Activated CD4-positive, alpha-beta T cell treated with anti-CD3 and anti-CD28 coated beads, Interleukin-2, amount 10 ng/mL, durations not matched to agents 7 days and 5 days (primary cell): ENCODE measurements at places on chromosomes 16 and 17. TPM values are rescaled to one million over a fixed set of nuclear protein-coding genes. Genes with fewer than 3 reads are reported as not detected.

The AATK gene
- total RNA-seq: 0.25 TPM

DNA sequence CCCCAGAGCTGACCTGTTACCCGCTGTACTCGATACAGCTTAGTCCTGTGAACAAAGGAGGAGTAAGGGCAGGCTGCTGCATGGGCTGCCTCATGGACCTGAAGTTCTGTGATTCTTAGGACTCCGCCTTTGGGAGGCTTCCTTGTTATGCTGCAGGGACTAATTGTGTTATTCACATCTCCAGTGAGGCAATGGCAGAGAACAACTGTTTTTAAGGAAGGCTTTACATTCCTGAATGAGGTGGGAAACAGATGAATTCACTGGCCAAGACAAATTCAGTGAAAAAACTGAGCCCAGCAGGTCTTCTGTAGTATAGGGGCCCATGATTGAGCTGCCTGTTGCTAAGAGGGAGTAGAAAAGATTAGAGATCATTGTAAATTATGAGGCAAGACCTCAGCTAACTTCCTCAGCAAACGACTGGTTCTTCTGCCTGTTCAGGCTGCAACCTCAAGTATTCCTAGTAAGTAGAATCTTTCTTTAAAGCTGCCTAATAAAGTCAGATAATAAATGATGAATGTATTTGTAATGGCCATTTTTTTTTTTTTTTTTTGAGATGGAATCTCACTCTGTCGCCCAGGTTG is 26.3 kb downstream of the ADORA2B start:
- peaks cover 16% of the 10 kb centered on the region for H3K4me1 ChIP-seq
- H3K36me3 ChIP-seq: peaks cover 2% of the 10 kb centered on the region
- DNase-seq: no peak
- peaks cover 6% of the 10 kb centered on the region for H3K27me3 ChIP-seq

The DHX58 gene
- total RNA-seq: 52.4 TPM

The CCDC144A gene
- 6.6 TPM for total RNA-seq
